ENCODE measurements at places on chromosomes 3 and 15.

GRCh38 chr15:87816016-87816415 is 440.5 kb downstream of the NTRK3 start:
- no peak for DNase-seq

DNA sequence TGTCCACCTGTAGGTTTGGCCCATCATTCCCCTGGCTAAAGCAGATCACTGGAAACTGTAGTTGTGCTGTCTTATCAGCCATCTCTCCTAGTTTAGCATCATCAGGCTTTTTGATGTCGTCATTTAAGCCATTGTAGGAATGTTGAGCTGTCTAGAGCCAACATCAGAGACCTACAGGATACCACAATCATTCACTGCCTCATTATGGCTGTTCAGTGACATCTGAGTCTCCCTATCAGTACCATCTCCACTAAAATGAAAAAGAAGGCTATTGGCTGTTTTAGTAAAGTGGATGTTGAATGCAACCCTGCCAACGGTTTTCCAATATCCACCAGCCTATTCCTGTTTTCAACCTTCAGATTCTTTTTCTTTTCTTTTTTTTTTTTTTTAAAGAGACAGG is 29.2 kb downstream of the RLBP1 start:
- DNase-seq, result no peak

- DNase-seq, result peak; percentile 64
Measured at GRCh38 chr3:31981206-31982181, at the start of the genes OSBPL10 and ZNF860. OSBPL10 (minus strand) TSS chr3:31981262; CDS start chr3:31981179, 83 bp downstream. ZNF860 (plus strand) TSS chr3:31981750; CDS start chr3:31989080, 7,330 bp downstream.

GRCh38 chr3:56468184-56469106 is at the start of gene ERC2:
ERC2 (minus strand) TSS chr3:56468467.
- peak; percentile 93 for DNase-seq

GRCh38 chr15:88220443-88221335 is 35.9 kb downstream of the NTRK3 start:
- DNase-seq, result no peak

DNA sequence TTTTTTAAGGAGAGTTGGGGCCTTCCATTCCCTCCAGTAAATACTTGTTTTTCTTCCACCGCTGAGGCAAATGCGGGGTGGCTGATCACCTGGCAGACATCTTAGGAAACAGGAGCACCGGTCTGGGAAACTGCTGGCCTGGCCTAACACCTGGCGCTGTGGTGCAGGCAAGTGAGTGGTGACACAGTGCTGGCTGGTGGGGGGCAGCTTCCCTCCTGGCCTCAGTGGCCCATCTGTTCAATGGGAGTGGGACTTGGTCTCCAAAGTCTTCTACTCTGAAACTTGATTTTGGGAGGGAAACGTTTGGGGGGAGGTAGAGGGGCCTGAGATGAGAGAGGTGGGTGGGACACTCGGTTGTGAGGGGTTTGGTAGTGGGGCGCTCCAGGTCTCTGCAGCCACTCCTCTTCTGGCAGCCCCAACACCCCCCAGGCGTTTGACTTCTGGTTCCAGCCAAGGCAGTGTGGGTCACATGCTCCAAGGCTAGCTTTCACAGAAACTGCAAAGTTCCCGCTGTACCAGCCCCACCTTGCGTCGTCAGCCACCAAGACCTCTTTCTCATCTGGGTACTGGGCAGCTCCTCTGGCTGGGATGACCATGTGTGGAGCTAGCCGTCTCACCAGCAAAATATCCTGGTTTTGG is 4.7 kb downstream of the GHRL start:
- DNase-seq, result no peak

- no peak for DNase-seq
Measured at GRCh38 chr3:112633191-112633590, 7.8 kb downstream of the CCDC80 start.

DNA sequence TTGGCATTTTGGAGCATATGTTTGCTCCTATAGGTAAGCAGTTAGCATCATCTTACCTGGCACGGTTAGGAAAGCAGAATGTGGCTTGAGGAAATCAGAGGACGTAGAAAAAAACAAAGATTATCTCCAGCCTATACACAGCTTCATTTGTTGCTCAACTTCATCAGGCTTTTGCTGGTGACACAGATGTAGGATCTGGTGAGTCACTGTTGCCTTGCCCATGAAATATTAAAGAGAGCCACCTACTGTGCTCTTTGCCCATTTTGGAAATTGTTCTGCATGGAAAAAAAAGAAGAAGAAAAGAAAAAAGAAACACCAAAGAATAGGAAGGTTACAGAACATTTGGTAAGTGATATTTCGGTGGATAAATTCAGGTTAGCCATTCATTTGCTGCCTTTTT is 3.8 kb downstream of the IL1RAP start:
- no peak for DNase-seq

- DNase-seq, result no peak
Measured at GRCh38 chr3:196357905-196358304, 19.7 kb upstream of the TM4SF19 start.

DNA sequence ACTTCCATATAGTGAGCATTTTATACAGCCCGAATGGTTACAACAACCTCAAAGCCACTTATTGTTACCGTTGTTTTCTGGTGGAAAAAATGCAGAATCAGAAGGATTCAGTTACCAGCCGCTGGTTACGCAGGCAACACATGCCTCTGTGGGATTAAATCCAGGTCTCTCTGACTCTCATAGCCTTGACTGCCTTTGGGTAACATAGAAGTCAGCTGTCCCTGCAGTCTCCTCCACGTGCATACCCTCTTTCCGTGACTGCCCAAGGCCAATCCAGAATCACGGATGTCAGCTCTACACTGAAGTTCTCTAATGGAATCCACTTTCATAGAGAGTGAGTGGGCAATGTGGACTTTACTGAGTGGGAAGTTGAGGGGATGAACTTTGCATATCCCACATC is 189.5 kb upstream of the DNAJC19 start:
- no peak for DNase-seq

DNA sequence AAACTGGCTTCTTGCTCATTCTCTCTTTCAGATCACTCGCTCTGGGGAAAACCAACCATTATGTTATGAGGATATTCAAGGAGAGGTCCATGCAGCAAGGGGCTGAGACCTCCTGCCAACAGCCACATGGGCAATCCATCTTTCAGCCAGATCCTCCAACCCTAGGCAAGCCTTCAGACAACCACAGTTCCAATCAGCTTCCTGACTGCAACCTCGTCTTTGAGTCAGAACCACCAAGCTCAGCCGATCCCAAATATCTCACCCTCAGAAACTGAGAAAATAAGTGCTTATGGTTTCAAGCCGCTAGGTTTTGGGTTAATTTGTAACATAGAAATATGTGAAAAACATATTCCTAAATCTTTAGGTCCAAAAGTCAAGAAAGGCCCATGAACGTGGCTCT is 10.3 kb downstream of the LDHAL6B start:
- DNase-seq, result no peak

DNA sequence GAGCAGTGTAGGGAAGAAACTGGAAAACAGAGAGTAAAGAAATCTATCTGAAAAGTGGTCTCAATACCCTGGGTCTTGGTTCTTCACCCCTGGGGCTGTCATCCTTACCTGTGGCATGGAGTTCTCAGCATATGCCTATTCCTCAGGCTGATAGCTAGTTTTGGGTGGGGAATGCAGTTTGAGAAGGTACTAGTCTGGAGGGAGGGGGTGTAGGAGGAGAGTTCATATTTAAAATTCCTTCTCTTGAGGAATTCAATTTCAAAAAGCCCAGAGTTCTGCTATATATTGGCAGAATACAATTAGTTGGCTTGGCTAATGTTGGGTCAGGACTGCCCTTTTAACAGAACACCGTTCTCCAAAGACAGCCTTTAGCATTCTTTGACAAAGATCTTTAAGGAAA is 82.9 kb upstream of the NPHP3 start:
- DNase-seq, result no peak

Data from ecto neural progenitor cell (in vitro differentiated cells).